HuH-7.5 (cell line): ENCODE measurements at places on chromosomes 6 and 20.

- DNase-seq: no peak
These were observed 16.5 kb downstream of the SNHG17 start for GRCh38 chr20:38418509-38419204.

- no peak for DNase-seq
These were observed 341.6 kb downstream of the PRKN start for GRCh38 chr6:162385980-162386379.

DNA sequence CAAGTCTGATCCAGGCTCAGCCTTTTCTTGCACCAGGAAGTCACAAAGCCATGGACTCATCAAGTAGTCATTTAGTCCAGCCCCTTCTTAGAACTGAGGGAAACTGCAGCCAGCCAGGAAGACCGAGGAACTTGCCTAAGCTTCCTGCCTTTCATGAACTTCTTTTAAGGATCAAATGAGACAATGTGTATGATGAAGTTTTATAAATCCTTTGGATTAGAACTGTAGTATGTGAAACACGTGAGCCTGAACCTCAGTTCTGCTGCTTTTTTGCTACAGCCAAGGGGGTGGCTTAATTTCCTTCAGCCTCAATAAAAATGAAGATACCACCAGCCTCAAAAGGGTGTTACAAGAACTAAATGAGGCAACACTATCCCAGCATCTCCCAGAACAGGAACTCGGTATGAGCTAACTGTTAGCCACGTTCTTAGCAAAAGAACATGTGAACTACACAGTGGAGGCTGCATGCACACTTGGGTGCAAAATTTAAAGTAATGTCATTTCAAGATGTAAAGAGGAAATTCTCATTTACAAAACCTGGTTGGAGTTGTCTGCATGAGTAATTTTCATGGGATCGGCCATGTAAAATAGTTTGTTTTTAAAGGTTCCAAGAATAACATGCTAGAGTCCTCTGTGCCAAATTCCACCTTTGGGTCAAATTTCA, 76.0 kb upstream of the TBC1D7 start:
- DNase-seq: no peak

DNA sequence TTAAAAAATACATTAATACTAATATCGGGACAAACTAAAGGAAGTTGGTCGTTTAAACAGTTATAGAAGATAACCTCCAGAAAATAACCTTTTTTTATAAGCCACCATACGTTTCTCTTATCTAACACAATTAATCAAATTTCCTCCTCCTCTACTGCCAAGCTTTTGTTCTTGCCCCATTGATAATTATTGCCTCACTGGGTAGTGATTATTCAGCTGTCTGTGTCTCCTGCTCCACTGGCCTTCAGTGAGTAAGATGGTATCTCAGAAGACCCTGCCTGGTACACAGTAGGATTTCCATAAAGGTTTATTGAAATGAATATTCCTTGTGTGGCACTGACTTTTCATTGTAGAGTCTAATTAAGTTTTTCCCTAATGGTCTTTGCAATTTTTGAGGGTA, 165.5 kb upstream of the SCGN start:
- DNase-seq: no peak

DNA sequence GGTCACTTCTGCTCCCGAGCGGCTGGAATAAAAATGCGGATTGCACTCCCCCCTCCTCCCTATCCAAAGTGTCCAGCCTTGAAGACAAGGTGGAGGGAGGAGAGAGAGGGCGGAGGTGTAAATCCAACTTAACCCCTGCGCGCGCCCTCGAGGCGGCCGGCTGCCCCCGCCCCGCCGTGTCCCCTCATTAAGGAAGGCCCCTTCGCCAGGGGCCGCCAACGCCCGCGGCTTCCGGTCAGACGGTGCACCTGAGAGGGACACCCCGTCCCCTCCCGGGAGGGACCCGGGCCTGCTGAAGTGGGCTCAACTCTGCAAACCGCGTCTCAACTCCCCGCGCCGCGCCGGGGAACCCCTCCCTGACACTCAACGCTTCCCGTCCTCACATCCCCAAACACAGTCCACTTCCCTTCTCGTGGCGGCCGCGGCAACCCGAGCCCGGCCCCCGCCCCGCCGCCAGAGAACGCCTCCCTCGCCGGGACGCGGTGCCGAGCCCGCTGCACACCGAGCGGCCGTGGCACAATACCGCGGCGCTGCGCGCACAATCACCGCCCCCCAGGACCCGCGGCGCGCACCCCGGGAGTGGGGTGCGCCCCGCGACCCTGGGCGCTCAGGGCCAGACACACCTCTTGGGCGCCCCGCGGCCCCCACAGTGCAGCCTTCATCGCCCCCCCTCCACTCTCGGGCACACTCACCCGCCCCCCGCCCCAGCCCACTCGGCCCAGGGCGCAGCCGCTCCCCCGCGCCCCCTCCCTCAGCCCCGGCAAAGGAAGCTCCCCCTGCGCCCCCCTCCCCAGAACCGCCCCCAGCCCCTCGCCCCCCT, 102.5 kb downstream of the NOL4L start:
- DNase-seq: no peak

- no peak for DNase-seq
These were observed 3.5 kb upstream of the SLC44A4 start for GRCh38 chr6:31882344-31882743.

DNA sequence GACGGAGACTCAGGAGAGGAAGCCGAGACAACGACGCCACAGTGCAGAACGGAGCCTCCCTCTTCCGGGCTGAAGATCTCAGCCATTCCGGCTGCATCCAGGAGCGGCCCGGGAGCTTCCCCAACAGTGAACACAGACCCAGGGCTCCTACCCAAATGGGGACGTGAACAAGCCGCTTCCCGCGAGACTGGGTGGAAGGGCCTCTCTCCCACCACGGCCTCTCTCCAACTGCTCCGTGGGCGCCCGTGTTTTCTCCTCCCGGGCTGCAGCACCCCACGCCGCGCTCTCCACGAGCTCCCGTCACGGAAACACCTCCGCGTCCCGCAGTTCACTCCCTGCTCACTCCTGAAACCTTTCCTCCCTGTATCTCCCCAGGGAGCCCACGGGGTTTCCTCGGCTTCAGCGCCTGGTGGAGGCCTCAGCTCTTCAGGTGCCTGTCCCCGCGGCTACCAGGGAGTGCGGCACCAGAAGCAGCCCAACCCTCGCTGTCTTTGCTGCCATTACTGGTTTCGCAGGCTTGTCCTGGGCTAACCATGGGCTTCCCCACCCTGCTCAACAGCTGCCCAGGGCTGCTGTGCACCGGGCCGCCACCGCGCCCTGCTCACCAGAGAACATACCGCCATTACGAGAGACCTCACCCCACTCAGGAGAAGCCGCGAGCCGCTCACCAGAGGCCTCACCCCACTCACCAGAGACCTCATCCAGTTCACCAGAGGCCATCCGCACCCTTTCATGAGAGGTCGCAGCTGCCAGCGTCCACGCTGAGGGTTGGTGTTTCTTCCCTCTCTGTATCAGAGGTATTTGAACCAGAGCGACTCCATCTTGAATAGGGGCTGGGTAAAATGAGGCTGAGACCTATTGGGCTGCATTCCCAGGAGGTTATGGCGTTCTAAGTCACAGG, 922.8 kb downstream of the QKI start:
- DNase-seq: no peak

GRCh38 chr20:663315-664090, 10.5 kb upstream of the SRXN1 start:
- DNase-seq: no peak

DNA sequence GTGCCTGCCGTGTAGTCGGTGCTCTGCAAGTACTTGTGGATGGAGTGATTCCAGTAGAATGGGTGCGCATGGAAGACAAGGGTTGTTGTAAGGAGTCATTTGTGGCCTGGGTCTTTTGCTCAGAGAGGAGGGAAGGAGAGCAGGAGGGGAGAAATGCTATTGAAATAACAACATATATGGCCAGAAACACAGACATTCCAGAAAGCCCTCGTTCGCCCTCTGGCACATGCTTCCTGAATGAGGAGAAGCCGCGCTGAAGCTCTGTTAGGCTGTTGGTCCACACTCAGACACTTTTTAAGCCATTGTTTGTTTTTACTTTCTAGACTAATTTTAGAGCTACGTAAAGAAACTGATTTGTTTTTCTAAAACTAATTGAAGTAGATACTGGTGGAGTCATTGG, 107.4 kb downstream of the RPP40 start:
- DNase-seq: no peak

- no peak for DNase-seq
These were observed 164.2 kb downstream of the PRL start for GRCh38 chr6:22132656-22133055.

- DNase-seq: no peak
These were observed 71.5 kb downstream of the JAG1 start for GRCh38 chr20:10602221-10602871.

- DNase-seq: no peak
These were observed 48.2 kb downstream of the CENPW start for GRCh38 chr6:126388104-126388598.

DNA sequence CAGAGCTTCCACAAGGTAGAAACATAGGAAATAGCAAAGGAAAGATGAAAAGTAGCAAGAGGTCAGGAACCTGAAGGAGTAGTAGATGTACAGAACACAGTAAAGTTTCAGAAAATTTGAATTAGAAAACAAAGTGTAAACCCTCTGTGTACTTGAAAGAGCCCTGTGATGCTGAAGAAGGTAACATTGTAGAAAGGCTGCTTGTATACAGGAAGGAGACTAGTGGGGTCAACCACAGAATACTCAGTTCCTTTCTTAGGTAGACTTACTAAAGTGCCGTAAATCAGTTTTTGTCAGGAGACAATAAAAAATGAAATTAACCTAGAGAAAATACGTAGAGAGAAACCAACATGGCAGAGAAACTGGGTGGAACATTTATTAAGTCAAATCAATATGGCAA, 149.7 kb downstream of the AIG1 start:
- DNase-seq: no peak

DNA sequence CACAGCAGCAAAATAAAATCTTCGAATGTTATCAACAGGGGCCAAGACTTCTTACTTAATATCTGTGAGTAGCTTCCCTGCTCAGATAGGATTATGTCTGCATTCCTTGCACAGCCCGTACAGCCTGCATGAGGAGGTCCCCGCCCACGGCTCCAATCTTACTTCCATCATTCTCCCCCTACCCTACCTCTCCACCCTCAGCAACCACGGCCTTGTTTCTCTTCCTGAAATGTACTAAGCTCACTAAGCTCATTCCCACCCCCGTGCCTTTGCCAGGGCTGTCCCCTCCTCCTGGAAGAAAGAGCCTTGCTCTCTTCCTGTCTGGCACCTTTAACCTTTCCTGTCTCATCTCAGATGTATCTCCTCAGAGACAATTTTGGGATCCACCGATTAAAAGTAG, 120.4 kb downstream of the BCAS1 start:
- no peak for DNase-seq

- DNase-seq: no peak
These were observed 88.4 kb downstream of the HACE1 start for GRCh38 chr6:104771258-104771832.

GRCh38 chr6:139334806-139335446, 39.5 kb downstream of the CITED2 start:
- DNase-seq: no peak

GRCh38 chr6:157193443-157193996, 129.8 kb downstream of the TMEM242 start:
- no peak for DNase-seq

DNA sequence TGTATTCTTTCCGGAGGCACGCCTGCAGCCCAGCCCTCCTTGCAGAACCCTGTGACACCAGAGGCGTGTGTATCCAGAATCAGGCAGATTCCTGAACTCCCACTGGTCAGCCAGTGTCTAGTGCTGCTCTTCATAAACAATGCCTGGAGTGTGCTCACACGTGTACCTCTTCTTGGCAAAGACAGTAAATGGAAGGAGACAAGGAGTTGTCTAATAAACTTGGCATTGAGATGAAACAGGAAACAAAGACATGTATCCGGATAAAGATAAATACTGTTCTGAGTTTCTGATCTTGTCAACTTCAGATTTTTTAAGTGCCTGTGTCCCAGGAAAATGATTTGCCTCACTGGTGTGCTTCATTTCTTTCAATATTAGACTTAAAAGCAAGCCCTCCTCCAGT, 1.7 kb downstream of the RPS6KA2 start:
- no peak for DNase-seq

DNA sequence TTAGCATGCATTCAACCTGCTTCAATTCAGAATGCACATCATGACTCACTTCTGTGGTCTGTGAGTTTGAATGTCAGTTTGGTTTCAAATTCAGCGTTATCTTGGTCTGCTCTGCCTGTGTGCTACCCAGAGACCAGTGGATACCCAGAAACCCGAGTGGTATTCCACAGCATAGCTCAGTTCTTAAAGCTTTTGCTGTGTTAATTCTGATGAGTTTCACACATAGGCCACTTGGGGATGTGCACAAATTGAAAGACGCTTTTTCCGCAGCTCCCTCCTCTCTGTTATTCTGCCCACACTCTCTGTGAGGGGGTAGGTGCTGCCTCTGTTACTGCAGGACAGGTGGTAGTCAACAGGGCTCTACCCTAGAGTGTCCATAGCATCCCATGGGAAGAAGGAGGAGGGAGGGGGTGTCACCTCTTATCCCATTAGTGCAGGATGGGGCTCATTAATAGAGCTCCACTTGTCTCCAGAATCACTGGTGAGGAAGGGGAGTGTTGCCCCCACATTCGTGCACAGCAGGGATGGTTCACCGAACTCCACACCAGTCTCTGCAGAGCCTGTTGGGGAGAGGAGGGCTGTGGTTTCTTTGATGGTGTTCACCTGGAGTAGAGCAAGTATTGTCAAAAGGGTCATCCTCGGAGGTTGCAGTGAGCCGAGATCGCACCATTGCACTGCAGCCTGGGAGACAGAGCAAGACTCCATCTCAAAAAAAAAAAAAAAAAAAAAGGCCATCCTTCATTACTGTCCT, 29.2 kb upstream of the SDCBP2 start:
- no peak for DNase-seq

DNA sequence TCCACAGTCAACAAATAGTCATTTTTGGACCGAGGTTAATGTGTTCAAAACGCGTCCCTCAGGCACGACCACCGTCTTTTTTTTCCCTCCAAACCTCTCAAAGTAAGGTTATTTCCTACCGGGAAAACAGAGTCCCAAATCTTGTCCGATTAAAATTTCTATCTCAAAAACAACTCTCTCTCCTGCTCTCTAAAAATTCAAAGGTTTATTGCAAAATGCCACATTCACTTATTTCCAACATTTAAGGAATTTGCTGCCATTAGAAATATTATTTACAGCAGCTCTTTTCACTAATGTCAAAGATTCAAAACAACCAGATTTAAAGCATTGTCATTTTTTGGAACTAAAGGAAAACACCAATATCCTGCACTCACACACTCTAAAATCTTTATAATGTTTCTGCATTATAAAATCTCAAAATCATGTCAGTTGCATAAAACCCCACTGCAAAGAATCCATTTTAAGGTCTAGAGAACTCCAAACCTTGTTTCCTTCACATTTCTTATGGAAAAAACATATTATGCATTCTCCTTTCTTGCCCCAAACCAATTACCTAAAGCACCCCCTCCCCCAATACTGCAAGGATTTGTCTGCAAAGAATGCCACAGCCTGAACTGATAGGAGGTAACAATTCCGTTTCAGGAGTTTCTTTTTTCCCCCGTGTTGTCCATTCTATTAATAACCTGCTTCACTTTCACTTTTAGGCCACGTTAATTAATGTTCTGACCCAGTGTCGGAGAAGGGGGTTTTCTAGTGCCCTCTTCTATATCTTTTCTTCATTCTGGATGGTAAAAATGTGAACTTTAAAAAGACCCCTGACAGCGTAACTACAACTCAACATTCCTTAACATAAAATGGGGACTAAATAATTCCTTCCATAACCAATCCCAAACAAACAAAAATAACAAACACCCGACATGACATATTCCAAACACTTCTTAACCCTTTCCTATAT, 1.4 kb downstream of the NRN1 start:
- no peak for DNase-seq

GRCh38 chr6:156683821-156684220, 93.4 kb upstream of the ARID1B start:
- no peak for DNase-seq
